BJ (cell line): ENCODE measurements at places on chromosomes 2 and 18. TPM values are rescaled to one million over a fixed set of nuclear protein-coding genes. Genes with fewer than 3 reads are reported as not detected.

The SERPINB12 gene
- polyA plus RNA-seq: not detected in 2 replicates

The CAB39 gene
- 23.6 and 44.3 TPM in 2 replicates for polyA plus RNA-seq

The UGT1A10 gene
- polyA plus RNA-seq: not detected in 2 replicates

The ZSWIM2 gene
- 0.04 and 0.05 TPM in 2 replicates for polyA plus RNA-seq

The AGXT gene
- polyA plus RNA-seq: not detected in 2 replicates
